Activated CD4-positive, CD25-positive, alpha-beta regulatory T cell (primary cell): ENCODE measurements at places on chromosomes 16 and 17.
A peak's percentile ranks its signal among the peaks of the same experiment; 100 is the strongest.

DNA sequence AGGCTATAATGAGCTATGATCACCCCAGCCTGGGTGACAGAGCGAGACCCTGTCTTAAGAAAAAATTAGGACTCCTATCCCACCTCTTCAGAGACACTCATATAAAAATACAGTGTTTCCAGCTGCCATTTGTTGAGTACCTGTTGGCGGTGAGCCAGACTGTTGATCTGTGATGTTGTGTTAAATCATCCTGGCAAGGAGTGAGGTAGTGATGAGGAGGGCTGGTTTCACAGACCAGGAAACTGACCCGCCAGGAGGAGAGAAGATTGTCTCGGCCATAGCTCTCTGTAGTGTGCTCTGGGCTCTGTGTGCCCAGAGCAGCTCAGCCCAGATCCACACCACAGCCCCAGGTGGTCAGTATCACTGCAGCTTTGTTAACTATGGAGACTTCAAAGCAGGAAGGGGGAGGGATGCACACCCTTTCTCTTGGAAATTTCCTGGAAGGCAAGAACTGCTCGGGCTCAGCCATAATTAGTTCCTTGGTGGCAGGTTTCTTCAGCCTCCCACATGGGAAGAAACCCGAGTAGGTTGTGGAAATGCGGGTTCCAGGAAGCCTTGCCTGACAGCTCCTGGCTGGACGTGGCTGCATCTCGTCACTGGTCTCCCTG is 343.0 kb downstream of the SNX29 start:
- DNase-seq, result no peak

- DNase-seq, result no peak
Observed at GRCh38 chr17:12765548-12765947, 23.8 kb upstream of the ARHGAP44 start.

GRCh38 chr16:28935924-28936783 is 4.4 kb downstream of the CD19 start:
- DNase-seq, result peak; percentile 59

DNA sequence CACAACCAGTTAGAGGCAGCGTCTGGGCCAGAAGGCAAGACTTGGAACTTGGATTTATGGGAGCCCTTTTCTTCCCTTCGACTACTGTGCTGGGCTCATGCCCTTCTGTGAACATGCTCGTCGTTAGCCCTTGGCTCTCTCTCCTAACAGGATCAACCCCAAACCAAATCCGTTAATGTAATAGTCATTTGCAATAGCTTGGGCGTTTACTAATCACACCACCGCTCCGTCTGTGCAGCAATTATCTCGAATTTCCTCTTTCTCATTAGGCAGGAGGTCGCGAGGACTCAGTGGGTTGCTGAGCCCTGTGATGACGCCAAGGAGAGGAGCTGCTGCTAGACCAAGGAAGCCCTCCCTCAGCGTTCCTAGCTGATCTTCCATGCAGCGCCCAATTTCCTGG is 114.7 kb downstream of the ENGASE start:
- DNase-seq, result no peak

DNA sequence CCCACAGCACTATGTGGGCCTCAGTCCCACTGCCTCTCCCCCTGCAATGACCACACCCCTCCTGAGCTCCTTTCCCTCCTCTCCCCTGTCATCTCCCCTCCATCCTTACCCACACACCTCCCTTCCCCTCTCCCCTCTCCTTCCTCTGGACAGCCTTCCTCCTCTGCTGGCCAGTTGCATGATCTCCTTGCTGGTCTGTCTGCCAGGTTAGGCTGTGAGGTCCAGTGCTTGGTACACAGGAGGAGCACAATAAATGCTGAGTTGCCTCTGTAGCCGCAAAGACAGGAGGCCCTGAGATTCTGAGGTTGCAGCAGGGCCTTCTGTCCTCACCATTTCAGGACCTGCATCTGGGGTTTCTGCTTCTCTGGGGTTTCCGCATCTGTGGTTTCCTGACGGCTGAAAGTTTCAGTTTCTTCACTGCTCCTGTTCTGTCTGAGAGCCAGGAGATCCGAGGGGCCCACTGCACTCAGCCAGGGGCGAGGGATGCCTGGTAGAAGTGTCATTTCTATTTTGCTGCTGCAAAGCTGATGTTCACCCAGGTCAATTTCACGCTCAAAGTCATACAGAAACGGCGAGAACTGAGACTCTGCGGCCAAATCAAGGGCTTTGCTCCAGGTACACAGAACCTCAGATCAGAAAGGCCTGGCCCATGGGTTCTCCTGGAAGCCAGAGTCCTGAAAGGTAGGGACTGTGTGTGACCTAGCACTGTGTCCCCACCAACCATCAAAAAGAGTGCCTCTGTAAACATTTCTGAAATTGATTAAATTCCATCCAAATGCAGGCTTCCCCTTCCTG is 4.6 kb upstream of the SLC12A3 start:
- DNase-seq, result no peak

GRCh38 chr16:8931859-8932258 is 31.8 kb downstream of the USP7 start:
- peak; percentile 12 for DNase-seq

- DNase-seq, result no peak
Observed at GRCh38 chr16:89195521-89196171, 4.7 kb downstream of the SLC22A31 start.

DNA sequence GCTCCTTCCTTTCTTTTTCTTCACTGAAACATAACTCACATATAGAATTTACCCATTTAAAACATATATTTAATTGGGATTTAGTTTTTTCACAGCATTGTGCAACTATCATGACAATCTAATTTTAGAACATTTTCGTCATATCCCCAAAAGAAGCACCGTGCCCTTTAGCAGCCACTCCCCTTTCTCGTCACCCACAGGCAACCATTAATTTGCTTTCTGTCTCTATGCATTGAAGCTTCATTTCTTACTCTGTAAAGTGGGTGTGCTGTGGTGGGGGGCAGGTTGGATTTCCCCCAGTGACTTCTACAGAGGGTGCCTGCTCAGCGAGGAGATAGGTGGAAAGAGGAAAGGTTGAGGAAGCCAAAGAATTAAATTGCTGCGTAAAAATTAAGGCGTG is 35.8 kb downstream of the MRC2 start:
- DNase-seq, result no peak

- no peak for DNase-seq
Observed at GRCh38 chr17:9436630-9437029, 139.0 kb downstream of the STX8 start.

DNA sequence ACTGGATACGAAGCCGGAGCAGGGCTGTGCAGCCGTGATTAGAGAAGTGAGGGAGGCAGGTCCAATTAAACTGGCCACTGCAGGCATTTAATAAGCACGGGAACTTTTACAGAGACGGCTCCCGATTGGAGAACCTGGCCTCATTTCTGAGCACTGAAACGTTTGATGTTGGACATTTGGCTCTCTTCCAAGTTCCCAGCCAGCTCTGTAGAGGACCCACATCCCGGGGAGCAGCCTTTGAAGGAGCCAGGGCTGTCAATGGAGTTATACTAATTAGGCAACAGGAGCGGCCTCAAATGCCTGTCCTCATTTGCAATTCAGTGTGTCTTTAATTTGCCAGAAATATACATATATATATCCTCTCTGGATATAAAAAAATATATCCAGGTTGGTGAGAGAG is 499.4 kb upstream of the C16orf82 start:
- DNase-seq, result no peak

GRCh38 chr16:85210423-85211169 is 98.3 kb upstream of the CIBAR2 start:
- no peak for DNase-seq

- no peak for DNase-seq
Observed at GRCh38 chr17:49727380-49727779, 19.6 kb upstream of the SLC35B1 start.

DNA sequence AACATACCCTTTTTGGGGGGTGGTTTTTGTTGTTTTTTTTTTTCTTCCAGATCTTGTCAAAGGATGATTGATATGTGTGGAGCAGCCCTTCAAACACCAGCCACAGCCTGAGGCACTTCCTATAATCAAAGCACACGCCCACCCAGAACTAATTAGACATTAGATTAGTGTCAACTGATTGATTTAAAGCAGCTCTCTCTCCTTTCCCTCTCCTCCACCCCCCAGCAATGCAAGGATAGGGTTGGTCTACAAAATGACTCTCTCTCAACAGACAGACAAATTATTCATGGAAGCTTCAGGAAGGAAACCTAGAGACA is 250.3 kb upstream of the SOX9 start:
- DNase-seq, result no peak

- no peak for DNase-seq
Observed at GRCh38 chr17:3718201-3718600, 5.5 kb upstream of the HASPIN start.

GRCh38 chr16:71927383-71927782 is 32.1 kb downstream of the IST1 start:
- DNase-seq, result no peak
